ENCODE measurements at places on chromosomes 13 and 19.

DNA sequence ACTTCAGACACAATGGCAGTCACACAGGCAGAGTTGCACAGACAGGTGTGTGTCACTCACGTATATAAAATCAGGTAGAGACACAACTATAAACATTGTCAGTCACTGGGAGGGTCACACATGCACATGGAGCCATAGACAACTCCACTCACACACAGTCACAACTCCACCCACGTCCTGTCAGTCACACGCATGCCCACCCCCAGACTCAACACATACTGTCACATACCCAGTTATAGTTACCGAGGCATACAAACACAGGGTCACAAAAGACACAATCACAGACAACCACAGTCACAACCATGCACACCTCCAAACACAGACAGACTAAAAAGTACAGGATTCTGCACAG, 1.5 kb downstream of the NUMBL start:
- no peak for DNase-seq

DNA sequence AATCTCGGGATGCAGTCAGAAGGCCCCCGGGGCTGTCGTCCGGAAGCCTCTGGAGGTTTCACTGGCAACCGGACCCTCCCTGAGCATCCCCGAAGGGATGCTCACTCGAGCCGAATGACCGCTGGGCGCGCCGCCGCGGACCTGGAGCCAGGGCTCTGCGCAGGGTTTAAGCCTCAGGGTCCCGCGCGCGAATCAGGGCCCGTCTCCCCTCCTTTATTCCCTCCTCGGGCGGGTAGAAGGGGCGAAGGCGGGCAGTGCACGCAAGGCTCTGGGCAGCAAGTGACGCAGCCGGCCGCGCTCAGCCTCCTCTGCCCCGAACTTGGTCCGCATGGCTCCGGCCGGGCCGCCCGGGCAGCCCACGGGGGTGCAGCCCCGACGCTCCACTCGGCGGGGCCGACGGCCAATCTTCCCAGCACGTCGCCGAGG, 572 bp downstream of the SHISA2 start:
- peak; percentile 46 for DNase-seq

DNA sequence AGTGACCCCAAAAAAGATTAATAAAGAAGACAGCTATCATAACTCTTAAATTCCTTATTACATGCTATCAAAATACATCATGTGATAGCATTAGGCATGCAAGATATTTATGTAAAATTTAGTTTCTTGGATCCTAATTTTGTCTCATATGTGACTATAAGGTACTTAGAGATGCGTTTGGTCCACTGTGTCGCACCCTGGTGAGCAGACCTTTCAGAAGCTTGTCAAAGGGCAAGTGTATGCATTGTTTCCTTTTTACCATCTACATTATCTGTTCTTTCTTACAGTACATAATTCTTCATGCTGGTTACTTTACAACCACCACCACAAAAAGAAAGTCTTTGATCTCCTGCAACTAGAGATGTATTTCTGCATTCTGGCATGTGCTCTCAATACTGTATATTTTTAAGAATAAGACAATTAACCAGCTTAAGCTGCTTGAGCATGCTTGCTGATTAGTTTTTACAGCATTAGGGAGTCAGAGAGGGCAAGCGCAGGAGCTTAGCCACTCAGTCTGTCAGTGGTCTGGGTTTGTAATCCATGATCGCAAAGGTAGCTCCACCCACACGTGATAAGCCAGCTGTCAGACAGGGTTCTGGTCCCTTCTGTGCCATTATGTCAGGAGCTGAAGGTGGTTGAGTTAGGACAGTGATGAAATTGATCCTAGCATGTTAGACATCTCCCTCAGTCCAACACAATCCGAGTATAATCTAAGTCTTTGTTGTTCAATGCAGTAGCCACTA, 500.9 kb downstream of the MYO16 start:
- DNase-seq = no peak

GRCh38 chr19:58330458-58330857, 3.7 kb downstream of the ZSCAN22 start:
- DNase-seq = peak; percentile 65

GRCh38 chr19:29173896-29174295, 39.1 kb downstream of the UQCRFS1 start:
- DNase-seq = no peak

GRCh38 chr19:1082165-1082927, 12.8 kb downstream of the POLR2E start:
- DNase-seq = peak; percentile 28

DNA sequence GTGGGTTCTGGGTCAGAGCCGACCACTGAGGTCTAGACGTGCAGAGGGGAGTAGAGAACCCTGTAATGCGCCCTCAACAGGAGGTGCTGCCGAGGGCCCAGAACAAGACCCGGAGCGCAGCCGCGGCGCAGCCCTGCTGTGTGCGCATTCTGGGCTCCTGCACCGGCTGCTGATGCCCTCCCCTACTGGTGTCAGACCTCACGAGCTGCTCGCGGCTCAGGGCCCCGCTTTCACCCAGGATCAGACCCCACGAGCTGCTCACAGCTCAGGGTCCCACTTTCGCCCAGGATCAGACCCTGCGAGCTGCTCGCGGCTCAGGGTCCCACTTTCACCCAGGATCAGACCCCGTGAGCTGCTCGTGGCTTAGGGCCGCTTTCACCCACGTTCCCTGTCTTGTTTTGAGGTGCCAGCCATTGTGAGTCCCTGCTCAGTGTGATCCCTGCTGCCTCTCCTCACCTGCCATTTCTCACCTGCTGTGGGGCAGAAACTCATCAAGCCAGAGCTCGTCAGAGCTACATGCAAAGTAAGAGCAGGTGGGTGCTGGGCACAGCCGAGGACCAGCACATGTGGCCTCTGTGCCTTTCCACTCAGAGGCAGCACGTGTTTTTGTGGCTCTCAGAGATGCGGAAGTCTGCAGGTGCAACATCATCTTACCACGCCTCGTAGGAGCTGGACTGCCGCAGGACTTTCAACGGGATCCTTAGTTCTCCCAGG, 47.0 kb upstream of the C13orf46 start:
- no peak for DNase-seq

DNA sequence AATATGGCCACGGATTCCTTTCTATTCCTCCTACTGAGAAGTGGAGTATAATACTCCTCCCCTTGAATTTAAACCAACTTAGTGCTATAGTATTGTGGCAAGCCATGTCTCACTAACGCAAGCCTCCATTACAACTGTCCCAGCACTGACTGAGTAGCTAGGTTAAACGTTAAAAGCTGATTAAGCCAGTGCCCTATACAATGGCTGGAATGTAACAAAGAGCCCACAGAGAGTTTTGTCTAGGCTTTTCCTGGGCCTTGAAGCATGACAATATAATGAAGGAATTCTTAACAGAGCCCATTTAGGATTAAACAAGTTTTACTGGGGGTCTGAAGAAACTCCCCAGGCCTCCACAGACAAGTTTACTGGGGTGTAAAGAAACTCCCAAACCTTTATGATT, 254.5 kb upstream of the DACH1 start:
- DNase-seq = no peak

- no peak for DNase-seq
These were observed 2.2 kb downstream of the KBTBD6 start for GRCh38 chr13:41130356-41130755.

GRCh38 chr19:30360376-30361106, 11.6 kb upstream of the ZNF536 start:
- DNase-seq = no peak

DNA sequence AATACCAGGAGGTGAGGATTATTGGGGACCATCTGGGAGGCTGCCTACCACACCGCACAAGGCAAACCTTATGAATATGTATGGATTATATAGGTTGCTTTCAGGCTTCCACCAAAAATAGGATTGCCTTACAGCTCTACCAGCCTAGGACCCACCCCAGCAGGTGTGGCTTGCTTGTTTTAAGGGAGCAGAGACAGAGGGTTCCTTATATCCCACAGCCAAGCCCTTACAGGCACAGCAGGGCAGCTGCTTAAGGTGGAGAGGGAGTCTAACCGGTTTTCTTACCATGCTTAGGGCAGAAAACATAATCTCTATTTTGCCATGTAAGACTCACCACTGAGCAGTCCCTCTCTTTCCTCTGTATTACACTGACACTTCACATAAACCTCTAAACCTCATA, 16.1 kb upstream of the TTYH1 start:
- DNase-seq = no peak

DNA sequence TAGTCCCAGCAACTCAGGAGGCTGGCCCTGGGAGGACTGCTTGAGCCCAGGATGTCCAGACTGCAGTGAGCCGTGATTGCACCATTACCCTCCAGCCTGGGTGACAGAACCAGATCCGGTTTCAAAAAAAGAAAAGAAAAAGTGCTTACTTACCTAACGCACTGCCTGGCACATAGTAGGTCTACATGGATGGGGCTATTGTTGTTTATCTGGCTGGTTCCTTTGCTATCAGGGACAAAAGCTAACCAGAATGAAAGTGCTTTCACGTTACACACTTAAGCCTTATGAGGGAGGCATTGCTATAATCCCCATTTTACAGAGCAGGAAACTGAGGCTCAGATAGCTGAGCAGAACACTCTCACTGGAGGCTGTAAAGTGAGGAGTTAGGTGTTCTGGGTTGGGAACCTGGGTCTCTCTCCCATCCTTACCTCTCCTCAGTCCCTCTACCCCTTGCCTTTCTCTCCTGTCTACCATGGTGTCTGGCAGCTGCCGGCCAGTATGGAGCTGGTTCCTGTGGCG, 2.8 kb downstream of the DNM2 start:
- no peak for DNase-seq

DNA sequence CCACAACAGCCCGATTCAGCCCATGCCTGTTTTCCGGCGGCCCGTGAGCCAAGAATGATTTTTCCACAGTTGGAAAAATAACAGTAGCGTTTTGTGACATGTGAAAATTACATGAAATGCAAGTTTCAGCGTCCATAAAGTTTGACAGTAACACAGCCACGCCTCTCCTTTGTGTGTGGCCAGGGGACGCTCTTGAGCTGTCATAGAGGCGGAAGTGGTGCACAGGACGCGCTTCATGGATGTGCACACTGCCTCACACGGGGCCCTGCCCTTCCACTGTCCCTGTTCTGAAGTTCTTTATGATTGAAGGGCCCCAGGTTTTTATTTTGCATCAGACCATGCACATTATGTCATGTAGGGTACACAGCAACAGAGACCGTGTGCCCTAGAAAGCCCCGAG, 12.4 kb upstream of the ELAVL1 start:
- DNase-seq = no peak

- DNase-seq = no peak
These were observed 13.3 kb downstream of the SIAH3 start for GRCh38 chr13:45838171-45838745.

DNA sequence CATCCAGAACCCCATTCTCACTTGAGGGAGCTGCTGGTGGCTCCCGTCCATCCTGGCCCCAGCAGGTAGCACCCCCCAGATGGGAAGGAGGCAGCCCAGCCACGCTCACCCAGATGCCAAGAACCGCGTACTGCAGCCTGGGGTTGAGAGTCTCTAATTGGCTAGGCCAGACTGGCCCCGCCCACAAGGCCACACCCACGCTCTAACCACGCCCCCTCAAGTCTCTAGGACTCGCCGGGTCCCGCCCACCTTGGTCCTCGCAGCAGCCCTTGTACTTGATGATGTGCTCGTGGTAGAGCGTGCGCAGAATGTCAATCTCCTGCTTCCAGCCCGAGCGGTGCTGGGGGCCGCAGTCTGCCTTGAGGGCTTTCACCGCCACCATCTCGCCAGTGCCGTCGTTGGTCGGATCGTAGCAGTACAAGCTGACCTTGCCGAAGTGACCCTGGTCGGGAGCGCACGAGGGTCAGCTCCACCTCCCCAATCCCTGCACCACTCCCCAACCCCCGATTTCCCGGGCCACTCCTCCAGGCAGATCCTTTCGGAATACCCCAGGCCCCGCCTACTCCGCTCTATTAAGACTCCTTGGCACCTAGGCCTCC, 14.5 kb upstream of the ICAM3 start:
- DNase-seq = peak; percentile 22

DNA sequence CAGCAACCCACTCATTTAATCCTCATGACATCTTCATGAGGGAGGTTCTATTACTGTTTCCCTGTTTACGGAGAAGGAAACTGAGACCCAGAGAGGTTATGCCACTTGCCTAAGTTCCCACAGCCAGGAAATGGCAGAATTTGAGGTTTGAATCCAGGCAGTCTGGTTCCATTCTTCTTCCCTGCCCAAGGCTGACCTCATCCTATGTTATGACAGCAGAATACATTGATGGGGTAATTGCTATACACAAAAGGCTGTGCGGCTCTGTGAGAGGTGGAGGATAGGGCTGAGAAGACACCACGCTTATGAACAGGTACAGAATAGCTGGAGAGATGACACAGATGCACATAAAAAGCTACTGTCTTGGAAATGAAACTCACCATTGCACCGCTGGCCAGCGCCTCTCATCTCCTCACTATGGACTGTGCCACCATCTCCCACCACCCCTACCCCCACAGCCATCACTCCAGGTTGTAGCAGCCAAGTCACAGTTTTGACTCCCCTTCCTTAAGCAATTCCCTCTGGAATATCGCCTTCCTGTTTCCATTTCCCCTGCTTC, 11.5 kb downstream of the MAG start:
- DNase-seq = no peak

DNA sequence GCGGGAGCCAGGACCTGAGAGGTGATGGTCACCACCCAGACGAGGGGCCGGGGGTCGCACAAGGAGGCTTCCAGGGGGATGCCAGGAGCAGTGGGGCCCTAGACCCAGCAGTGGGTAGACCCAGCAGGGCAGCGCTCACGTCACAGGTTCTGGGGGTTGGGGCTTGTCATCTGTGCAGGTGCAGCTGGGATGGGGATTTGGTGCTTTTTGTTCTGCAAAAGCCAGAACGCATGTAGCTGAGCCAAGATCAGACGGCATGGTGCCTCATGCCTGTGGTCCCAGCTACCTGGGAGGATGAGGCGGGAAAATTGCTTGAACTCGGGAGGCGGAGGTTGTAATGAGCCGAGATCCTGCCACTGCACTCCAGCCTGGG, 15.1 kb downstream of the CSNK1G2 start:
- DNase-seq = no peak

GRCh38 chr19:15251749-15252397, 19.6 kb upstream of the EPHX3 start:
- peak; percentile 96 for DNase-seq

DNA sequence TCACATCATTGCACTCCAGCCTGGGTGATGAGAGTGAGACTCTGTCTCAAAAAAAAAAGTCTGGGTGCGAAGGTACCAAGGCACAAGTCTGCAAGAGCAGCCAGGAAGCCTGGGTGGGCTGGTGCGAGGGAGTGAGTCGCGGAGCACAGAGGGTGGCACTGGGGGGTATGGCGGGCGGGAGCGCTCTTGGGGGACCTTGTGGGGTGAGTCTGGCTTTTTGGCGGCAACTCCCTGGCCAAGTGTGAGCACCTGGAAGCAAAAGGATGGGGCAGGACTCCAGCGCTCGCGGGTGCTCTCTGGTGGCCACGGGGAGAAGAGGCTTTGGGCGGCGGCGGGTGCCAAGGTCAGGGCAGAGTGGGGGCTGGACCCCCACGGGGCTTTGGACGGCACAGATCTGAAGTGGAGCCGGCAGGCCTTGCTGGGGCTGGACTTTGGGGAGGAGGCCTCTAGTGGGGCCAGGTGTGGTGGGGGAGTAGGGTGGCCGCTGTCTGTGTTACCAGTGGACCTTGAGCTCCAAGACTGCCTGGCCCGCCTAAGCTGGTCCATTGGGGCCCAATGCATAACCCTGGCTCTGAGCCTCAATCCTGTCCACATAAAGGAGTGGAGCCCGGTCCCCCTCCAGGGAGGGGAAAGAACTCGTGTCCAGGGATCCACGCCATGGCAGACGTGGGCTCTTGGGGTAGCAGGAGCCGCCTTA, 1.6 kb downstream of the P2RY11 start:
- DNase-seq = no peak

GRCh38 chr19:16587833-16588823, 15.9 kb upstream of the SLC35E1 start:
- DNase-seq = peak; percentile 16

Measured in astrocyte of the spinal cord (primary cell).